ENCODE measurements at places on chromosomes 7 and 10. TPM values are rescaled to one million over a fixed set of nuclear protein-coding genes. Genes with fewer than 3 reads are reported as not detected.

STX1A gene
- total RNA-seq, result 40.8 TPM

C7orf33 gene
- not detected for total RNA-seq

DENND2A gene
- 4.8 TPM for total RNA-seq

SLC18A3 gene
- total RNA-seq, result not detected

ZWINT gene
- total RNA-seq, result 5.7 TPM

EBLN1 gene
- total RNA-seq, result not detected

OR2A42 gene
- total RNA-seq, result not detected

ZNF239 gene
- total RNA-seq, result 5.9 TPM

ALKBH4 gene
- 10.1 TPM for total RNA-seq

OPN1SW gene
- not detected for total RNA-seq

RUFY2 gene
- 20.0 TPM for total RNA-seq

STOX1 gene
- 0.13 TPM for total RNA-seq

FZD8 gene
- total RNA-seq, result 14.5 TPM

MKLN1 gene
- 43.2 TPM for total RNA-seq

ADAM12 gene
- total RNA-seq, result 120 TPM

KLF14 gene
- not detected for total RNA-seq

EFCAB10 gene
- 0.13 TPM for total RNA-seq

FZD1 gene
- total RNA-seq, result 24.2 TPM

TUBB8 gene
- not detected for total RNA-seq

EPHB6 gene
- 18.4 TPM for total RNA-seq

CALY gene
- not detected for total RNA-seq

OR9A2 gene
- not detected for total RNA-seq

PIP gene
- total RNA-seq, result not detected

ATRNL1 gene
- total RNA-seq, result 2.3 TPM

ABCA13 gene
- 0.36 TPM for total RNA-seq

NEURL1 gene
- total RNA-seq, result under 0.01 TPM

AP5Z1 gene
- 22.4 TPM for total RNA-seq

RARRES2 gene
- 1.7 TPM for total RNA-seq
